ENCODE measurements at places on chromosomes 7 and 10.

DNA sequence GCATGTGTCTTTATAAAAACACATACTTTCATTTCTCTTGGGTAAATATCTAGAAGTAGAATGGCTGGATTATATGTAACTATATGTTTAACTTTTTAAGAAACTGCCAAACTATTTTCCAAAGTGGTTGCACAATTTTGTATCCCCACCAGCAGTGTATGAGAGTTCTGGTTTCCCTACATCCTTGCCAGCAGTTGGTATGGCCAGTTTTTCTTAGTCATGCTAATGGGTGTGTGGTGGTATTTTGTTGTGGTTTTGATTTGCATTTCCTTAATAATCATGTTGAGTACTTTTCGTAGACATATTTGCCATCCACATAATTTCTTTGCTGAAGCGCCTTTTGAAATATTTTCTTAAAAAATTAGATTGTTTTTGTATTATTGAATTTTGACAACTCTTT is 60.3 kb downstream of the NEUROG3 start:
- DNase-seq = no peak

- no peak for DNase-seq
Measured at GRCh38 chr7:141301544-141301943, 227.7 kb downstream of the TMEM178B start.

- DNase-seq = no peak
Measured at GRCh38 chr7:16350634-16351033, 70.7 kb downstream of the CRPPA start.

GRCh38 chr10:106224676-106225075 is 939.8 kb downstream of the SORCS1 start:
- no peak for DNase-seq

GRCh38 chr10:104259999-104260774 is 5.5 kb downstream of the GSTO1 start:
- no peak for DNase-seq

DNA sequence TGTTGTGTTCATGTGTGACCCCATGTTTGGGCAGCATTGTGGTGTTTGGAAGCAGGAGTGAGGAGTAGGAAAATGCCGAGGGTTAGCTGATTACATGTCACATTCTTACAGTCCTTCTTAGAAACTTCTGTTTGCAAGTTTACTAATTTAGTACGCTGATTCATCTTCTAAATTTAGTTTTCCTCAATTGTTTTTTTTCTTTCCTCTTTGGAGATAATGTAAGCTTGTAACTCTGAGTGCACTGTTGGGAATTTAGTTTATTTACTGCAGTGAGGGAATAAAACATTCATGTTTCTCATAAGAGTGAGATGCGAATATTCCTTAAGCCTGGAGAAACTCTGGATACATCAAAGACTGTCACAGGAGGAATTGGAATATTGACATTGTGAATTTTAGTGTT is 135.0 kb downstream of the NT5C2 start:
- DNase-seq = no peak

- no peak for DNase-seq
Measured at GRCh38 chr7:26307791-26308190, 16.1 kb downstream of the SNX10 start.

- DNase-seq = no peak
Measured at GRCh38 chr10:52956861-52957260, 184.3 kb upstream of the MBL2 start.

DNA sequence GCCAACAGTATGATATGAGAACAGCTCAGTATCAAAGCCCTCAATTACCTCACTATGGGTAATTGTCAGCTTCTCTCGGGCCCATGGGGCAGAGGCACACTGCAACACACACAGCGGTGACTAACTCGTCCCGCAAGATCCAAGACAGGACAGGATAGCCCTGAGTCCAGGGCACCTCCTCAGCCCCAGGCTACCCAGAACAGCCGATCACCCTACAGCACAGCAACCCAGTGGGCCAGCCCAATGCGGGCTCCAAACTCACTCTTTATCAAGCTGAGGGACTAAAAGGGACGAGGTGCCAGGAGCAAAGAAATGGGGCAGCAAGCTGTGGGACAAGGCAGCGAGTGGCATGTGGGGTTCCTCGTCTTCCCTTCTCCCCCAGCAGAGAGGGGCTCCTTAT is 765.1 kb downstream of the GRID1 start:
- DNase-seq = no peak

GRCh38 chr7:120370954-120371353 is 98.0 kb downstream of the KCND2 start:
- DNase-seq = no peak

- DNase-seq = no peak
Measured at GRCh38 chr10:48398261-48398660, 91.8 kb downstream of the MAPK8 start.

DNA sequence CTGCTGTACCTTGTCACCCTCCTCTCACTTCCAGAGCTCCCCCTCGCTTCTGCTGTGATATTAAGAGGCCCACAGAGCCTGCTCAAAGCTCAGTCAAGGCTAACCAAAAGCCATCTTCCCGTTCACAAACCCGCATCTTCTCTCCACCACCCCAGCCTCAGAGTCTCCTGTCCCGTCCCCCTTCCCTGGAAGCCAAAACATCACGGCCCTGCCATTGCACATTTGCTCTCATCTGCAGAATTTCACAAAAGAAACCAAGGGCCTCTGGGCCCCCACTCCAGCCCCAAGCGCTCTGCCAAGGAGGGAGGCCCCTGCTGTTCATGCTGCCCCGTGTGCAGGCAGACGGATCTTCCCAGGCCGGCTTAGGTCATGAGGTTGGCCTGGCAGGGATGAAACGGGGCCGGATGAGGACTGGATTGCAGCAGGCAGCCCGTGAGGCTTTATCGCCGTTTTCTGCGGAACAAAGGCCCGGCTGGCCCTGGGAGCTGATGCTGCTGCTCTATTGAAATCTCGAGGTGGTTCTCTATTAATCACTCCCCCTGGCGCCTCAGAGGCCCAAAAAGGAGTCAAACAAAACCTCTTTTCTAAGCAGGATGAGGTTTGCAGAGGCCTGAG is 31.6 kb upstream of the FOXK1 start:
- DNase-seq = no peak

DNA sequence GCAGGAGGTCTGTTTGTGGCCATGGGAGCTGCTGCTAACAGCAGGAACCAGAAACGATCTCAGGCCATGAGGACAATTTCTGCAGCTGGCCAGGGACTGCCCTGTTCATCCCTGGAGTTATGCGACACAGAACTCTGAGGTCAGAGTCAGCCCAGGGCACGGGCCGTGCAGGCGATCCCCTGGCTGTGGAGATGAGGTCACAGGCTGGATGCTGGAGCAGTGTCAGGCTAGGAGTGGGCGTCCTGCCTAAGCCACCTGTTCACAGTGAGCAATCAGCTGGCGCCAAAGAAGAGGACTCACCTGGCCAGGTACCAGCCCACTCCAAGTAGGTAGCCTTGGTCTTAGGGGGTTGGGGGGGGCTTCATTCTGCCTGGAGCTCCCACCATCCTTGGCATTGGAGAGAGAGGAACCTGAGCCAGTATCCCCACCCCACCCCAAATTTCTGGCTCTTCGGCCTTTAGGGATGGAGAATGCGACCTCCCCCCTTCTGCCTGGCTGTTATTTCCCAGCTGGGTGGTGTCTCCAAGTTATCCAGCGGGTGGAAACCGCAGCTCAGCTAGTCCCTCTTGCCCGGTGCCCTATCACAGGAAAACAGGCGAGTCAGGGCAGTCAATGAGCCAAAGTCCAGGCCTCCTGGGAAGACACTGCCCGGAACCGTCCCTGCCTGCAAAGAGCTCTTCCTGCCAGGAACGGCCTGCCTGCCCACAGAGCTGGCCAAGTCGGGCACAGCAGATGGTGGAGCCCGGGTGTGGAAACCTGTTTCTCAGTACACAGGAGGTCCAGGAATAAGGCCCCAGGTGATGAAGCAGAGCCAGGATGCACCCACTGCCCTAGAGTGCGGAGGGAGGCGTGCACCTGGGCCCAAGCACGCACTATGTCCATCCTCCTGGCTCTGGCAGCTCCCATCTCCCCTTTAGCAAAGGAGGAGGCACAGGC is 1.8 kb upstream of the TTYH3 start:
- DNase-seq = no peak

- no peak for DNase-seq
Measured at GRCh38 chr7:7761974-7762779, 43.8 kb upstream of the RPA3 start.

GRCh38 chr7:111840528-111840927 is 278.2 kb upstream of the IMMP2L start:
- DNase-seq = no peak

GRCh38 chr7:135001390-135002165 is 15.3 kb downstream of the AGBL3 start:
- no peak for DNase-seq

GRCh38 chr7:106010331-106010730 is 47.3 kb downstream of the CDHR3 start:
- no peak for DNase-seq

GRCh38 chr10:111234914-111235302 is 158.1 kb downstream of the ADRA2A start:
- DNase-seq = no peak

- DNase-seq = no peak
Measured at GRCh38 chr10:117431160-117431559, 55.9 kb upstream of the PDZD8 start.

GRCh38 chr10:32376097-32376496 is 29.1 kb upstream of the EPC1 start:
- DNase-seq = no peak

DNA sequence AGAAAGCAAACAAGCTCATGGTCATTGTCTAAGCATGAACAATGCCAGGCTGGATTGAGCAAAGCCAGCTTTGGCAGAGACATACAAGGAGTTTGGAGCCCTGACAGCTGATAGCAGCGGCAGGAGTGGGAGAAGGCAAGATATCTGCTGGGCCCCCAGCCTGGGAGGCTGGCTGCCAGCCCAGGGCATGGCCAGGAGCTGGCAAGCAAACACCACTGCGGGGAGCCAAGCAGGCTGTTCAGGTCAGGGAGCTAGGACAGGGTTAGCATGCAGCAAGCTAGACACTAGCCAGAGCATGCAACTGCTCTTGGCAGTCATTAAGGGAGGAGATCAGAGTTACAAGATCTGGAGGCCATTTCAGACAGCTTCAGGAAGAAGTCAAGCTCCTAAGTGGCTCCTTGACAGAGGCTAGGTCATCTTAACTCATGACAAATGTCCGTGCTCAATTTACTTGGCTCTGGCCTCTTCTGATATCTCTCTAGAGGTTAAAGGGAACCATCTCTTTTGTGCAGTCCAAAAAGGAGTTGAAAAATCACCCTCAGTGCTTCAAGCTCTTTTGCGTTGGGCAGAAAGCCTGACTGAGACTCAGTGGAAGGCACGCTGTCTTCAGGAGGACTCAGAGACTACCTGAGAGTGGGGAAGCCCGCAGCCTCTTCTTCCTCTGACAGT is 436.8 kb upstream of the C7orf33 start:
- no peak for DNase-seq

GRCh38 chr10:83917537-83918506 is 221.5 kb upstream of the GHITM start:
- DNase-seq = no peak

GRCh38 chr10:21359202-21359601 is 166.3 kb downstream of the SKIDA1 start:
- no peak for DNase-seq

DNA sequence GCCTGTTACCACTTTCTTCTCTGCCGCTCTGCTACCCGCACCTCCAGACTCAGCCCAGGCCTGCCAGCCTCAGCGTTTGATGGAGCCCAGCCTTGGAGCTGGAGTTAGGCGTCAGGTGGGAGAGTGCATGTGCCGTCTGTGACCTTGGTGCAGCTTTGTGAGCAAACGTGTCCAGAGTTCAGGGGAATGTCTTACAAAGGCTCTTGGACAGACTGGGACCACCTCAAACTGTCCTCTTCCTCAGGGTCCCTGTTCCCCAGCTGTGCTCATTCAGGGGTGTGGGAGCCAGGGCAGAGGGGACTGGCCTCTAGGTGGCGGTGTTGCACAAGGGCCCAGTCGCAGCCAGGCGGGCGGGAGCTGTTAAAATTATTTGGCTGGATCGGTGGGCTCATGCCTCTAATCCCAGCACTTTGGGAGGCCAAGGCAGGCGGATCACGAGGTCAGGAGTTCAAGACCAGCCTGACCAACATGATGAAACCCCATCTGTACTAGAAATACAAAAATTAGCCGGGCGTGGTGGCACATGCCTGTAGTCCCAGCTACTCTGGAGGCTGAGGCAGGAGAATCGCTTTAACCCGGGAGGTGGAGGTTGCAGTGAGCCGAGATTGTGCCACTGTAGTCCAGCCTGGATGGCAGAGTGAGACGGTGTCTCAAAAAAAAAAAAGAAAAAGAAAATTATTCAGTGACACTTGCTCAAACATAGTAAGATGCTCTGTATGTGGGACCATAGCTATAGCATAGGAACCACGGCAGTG is 89.2 kb downstream of the ADCY1 start:
- DNase-seq = no peak

DNA sequence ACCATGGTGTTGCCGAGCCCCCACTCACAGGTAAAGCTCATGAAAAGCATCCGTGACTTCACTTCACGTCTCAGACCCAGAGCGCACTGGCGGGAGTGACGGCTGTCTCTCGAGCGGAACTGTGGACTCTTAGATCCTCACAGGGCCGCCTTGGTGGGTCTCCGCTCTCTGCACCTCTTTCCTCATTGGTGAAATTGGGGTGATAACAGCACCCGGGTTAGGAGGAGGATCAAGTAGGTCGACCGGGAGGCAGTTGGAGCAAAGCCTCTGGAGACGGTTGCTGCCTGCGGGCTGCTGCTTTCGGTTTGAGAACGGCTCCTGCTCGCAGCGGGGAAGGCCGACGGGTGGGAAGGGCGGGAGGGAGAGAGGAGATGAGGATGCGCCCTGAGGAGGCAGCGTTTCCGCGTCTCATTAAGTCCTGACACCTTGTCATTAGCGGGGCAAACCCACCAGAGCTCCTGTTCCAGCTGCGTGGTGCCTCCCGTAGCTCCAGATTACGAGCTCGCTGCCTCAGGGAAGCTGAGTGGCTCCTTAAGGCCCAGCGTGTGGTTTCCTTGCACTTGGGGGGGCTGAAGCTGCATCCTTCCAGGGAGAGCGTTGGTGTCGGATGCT is 51.9 kb upstream of the CFAP46 start:
- DNase-seq = no peak

GRCh38 chr10:35700487-35700882 is 58.4 kb upstream of the FZD8 start:
- no peak for DNase-seq

- DNase-seq = no peak
Measured at GRCh38 chr7:112162142-112162766, 43.9 kb downstream of the DOCK4 start.

DNA sequence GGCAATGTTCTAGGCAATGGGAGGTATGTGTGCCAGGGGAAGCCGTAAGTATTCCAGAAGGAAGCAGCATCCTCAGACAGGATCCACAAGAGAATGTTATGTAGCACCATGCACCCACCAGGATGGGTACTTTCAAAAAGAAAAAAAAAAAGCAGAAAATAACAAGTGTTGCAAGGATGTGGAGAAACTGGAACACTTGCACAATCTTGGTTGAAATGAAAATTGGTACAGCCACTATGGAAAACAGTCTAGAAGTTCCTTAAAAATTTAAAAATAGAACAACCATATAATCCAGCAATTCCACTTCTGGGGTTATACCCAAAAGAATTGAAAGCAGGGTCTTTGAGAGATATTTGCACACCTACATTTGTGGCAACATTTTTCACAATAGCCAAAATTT is 20.2 kb downstream of the C10orf71 start:
- no peak for DNase-seq

Data from activated naive CD4-positive, alpha-beta T cell treated with Interleukin-2 at 50 U/mL for 16 hours (primary cell).